Peyer's patch (tissue), 4 donors: ENCODE measurements at places on chromosomes 1 and 21.

DNA sequence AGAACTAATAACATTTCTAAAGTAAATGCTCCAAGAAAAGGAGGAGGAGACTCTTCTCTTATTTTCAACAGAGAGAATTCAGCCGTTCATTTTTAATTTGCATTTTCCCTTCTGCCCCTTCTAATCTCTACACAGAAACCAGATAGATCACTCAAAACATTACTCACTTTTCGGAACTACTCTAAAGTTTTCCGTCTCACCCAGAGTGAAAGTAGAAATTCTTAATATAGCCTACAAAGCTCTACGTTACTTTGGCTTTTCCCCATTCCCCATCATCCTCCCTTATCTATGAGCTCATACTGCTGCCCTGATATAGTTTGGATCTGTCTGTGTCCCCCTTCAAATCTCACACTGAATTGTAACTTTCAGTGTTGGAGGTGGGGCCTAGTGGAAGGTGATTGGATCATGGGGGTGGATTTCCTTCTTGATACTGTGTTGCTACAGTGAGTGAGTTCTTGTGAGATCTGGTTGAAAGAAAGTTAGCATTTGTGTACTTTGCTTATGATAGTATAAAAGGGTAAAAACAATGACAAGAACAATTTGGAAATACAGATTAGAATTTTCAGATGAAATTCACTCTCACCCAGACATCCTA lies 188.2 kb downstream of the AMY1C start:
- H3K27me3 ChIP-seq = no peaks in the 10 kb centered on the region
- no peak for DNase-seq
- no peaks in the 10 kb centered on the region for H3K4me1 ChIP-seq
- no peaks in the 10 kb centered on the region for H3K36me3 ChIP-seq

- no peaks in the 10 kb centered on the region for H3K27me3 ChIP-seq
- DNase-seq = peak; percentile 86
- no peaks in the 10 kb centered on the region for H3K36me3 ChIP-seq
Observed at GRCh38 chr1:12618661-12618964, 603 bp upstream of the DHRS3 start.

DNA sequence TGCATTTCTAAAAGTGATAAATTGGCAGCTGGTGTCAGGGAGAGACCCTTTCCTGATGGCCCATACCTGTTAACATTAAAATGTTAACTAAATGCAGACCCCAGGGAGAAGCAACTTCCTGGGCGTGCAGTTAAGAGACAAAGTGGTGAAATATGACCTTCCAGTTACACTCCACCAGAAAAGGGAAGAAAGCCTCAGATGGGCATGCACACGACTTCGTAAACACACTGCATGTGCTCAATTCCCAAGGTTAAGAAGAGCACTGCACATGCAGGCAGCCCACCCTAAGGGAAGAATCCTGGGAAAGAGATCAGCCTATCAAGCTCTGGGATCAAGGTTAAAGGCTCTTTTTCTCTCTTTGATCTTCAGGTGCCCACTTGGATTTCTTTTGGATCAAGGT lies 9.7 kb upstream of the GBP6 start:
- H3K27ac ChIP-seq = no peak overlapping the region
- H3K4me3 ChIP-seq = no peak overlapping the region
- H3K27me3 ChIP-seq = no peaks in the 10 kb centered on the region
- H3K4me1 ChIP-seq = no peaks in the 10 kb centered on the region
- no peaks in the 10 kb centered on the region for H3K36me3 ChIP-seq
- no peak for DNase-seq

- H3K36me3 ChIP-seq = no peaks in the 10 kb centered on the region
- no peaks in the 10 kb centered on the region for H3K27me3 ChIP-seq
- no peaks in the 10 kb centered on the region for H3K4me1 ChIP-seq
- H3K4me3 ChIP-seq = no peak overlapping the region
- H3K27ac ChIP-seq = no peak overlapping the region
- DNase-seq = no peak
Observed at GRCh38 chr1:91619881-91620280, 119.2 kb downstream of the CDC7 start.

GRCh38 chr1:102586022-102586421 lies 522.3 kb downstream of the COL11A1 start:
- no peak overlapping the region for H3K4me3 ChIP-seq
- H3K36me3 ChIP-seq = no peaks in the 10 kb centered on the region
- H3K4me1 ChIP-seq = no peaks in the 10 kb centered on the region
- DNase-seq = no peak
- H3K27me3 ChIP-seq = no peaks in the 10 kb centered on the region

DNA sequence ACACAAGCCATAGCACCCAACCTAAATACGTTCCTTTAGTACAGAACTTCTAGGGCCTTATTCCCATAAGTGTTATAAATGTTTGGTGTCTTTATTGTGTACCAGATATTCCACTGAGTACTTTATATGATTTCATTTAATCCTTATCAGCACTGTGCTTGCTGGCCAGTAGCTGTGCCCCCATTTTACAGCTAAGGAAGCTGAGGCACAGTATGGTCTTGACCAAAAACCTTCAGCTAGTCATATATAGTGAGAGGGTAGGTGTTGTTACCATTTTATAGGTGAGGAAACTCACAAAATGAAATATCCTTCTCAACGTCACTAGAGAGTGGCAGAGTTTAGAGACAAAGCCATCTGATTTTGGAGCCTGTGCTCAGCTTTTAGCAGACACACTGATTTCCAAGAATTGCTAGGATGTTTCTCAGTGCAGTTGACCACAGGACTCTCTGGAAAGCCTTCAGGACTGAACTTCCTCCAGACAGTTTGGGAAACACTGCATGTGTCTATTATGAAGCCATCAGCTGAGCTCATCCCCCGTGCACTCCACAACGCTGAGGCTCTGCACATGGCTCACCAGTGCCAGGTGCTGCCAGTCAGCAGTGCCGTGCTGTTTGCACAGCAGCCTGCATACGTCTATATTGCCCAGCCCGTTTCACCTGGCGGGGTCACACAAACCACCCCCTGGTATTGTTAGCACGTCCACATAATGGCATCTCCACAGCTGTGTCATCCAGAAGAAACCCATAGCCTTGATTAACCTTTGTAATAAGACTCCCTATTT lies 15.4 kb downstream of the NPPA start:
- no peak overlapping the region for H3K27ac ChIP-seq
- H3K4me3 ChIP-seq = no peak overlapping the region
- no peaks in the 10 kb centered on the region for H3K4me1 ChIP-seq
- peaks cover 3% of the 10 kb centered on the region for H3K36me3 ChIP-seq
- no peaks in the 10 kb centered on the region for H3K27me3 ChIP-seq
- DNase-seq = no peak

GRCh38 chr21:29771491-29772066 lies 168.2 kb downstream of the GRIK1 start:
- H3K36me3 ChIP-seq = no peaks in the 10 kb centered on the region
- H3K4me1 ChIP-seq = no peaks in the 10 kb centered on the region
- no peak overlapping the region for H3K27ac ChIP-seq
